ENCODE measurements at places on chromosomes 1 and 21.

GRCh38 chr1:15899266-15899665, 51.8 kb downstream of the SPEN start:
- DNase-seq = no peak

GRCh38 chr1:213817156-213817555, 170.6 kb upstream of the PROX1 start:
- DNase-seq = no peak

GRCh38 chr1:154405747-154406571, 816 bp downstream of the IL6R start:
- peak; percentile 81 for DNase-seq

DNA sequence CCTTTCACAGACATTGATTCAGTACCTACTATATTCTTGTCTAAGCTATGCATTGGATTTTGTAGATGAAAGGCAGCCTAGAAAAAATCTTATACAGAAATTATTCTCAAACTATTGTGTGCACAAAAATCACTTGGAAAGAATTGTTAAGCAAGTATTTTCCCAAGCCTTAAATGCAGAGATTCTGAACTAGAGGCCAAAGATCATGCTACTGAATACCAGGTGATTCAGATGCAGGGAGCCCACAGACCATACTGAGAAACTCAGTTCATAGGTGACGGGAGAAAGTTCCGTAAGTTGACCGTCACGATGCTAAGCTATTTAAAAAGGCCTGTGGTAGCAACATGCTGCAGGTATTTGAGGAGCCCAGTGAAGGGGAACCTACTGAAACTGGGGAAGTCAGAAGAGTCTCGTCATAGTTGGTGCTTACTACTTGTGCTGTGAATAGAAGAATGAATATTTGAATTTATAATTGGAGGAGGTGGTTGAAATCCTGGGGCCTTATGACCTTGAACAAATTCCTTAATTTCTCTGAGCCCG, 150.8 kb downstream of the NFIA start:
- DNase-seq = no peak

- no peak for DNase-seq
These were observed 70.6 kb downstream of the SNRPE start for GRCh38 chr1:203931953-203932352.

DNA sequence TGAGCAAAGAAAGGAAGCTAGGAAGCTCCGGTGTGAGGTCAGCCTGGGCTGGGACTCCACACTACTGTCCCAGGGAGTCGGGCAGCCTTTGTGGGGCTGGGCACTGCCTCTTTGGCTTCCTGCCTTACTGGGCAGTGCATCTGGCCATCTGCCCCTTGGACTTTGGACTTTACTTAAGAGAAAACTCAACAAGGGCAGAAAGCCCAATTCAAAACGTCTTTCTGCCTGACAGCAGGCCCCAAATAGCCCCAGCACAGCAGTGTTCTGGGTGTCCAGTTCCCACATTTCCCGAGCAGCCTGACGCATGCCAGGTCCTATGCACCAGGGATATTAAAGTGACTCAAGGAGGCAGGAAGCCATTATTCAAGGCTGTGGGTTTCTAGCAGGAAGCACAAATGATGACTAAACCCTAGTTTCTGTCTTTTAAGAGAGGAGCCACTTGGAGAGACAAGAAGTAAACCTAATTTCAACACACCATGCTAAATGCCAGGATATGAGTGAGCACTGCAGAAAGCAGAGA, 37.9 kb upstream of the EDEM3 start:
- peak; percentile 99 for DNase-seq

DNA sequence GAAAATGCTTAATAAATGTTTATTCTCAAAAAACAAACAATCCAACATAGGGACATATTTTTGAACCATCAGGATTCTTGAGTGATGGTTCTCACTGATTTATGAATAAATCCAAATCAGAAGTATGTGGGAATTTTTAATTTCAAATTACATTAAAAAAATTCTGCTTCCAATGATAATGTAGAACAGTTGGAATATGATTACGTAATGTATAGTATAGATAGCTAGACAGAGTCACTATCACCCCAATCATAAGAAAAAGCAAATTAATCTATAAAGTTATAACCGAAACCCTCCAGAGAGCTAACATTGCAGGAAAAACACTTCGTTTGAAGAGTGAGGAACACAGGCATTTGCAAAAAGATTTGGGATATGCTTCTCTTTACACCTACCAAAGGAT, 1600.6 kb upstream of the B3GALT2 start:
- DNase-seq = no peak

GRCh38 chr1:159798893-159799292, 3.3 kb upstream of the FCRL6 start:
- peak; percentile 98 for DNase-seq

- no peak for DNase-seq
These were observed 38.0 kb downstream of the FOXO6 start for GRCh38 chr1:41399145-41399795.

- DNase-seq = no peak
These were observed 149.2 kb upstream of the SYT6 start for GRCh38 chr1:114302821-114303220.

DNA sequence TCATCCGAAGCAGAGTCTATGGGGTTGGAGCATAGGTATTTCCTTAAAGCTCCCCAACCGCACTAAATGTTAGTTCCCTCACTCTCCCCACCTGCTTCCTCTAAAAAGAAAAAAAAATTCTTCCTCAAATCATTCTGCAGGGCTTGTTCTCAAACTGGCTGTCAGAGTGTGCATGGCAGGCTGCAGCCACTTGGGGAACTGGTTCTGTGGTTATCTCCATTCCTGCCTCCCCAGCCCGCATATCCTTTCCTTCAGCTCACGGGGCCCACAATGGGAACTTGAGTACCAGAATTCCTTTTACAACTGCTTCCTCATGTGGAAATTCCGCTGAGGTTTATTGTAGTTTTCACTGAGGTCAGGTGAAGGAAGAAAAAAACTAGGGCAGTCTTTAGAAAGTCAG, 159.2 kb downstream of the PIGK start:
- no peak for DNase-seq

DNA sequence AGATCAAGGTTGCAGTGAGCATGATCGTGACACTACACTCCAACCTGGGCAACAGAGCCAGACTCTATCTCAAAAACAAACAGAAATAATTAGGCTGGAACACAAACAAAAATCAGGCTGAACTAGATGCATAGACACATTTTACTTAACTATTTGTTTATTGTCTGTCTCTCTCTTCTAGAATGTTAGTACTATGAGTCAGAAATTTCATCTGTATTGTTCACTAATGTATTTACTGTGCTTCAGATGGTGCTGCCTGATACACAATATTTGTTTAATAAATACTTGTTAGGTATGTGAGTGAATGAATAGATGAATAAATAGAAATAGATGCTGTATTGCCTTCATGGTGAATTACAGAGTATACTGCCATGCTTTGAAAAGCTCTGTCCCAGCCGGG, 6.0 kb upstream of the LIN28A start:
- DNase-seq = no peak

GRCh38 chr1:192907545-192908243, 98.9 kb downstream of the RGS2 start:
- DNase-seq = no peak

DNA sequence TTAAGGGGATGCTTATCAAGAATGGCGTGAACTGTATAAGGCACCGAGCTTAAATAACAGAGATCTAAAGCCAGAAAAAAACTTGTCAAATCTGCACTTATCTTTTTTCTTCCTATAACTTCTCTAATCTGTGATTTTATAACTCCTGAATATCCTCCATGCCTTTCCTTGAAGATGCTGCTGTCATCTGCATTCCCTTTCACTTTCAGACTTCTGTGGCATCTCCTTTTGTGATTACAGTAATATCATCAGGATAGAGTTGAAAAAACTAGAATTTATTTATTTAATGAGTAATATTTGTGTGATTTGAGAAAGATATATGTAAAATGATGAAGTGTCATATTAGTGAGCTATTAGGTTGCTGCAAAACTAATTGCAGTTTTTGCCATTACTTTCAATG, 357.8 kb upstream of the PTBP2 start:
- DNase-seq = no peak

All from A172 (cell line).